ENCODE measurements at places on chromosomes 2 and 18.
A peak's percentile ranks its signal among the peaks of the same experiment; 100 is the strongest.

DNA sequence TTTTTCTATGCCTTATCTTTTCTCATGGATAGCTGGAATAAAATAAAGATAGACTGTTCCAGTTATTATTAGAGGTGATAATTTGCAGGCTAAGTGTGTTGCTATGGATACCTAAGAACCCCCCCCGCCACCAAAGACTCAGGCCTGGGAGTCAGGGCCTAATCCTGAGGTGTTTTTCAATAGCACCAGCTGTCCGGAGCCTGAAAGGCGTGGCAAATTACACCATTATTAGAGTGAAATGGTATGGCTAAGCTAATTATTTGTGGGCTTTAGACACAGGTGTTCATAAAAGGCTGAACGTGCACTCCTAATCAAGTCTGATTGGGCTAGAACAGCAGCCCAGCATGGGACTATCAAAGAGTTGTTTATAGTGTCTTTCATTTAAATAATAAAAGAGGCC is 293.2 kb upstream of the DCC start:
- DNase-seq, result no peak

- DNase-seq, result no peak
These were observed 10.1 kb downstream of the EXOC6B start for GRCh38 chr2:72815655-72816278.

- DNase-seq, result no peak
These were observed 1251.6 kb upstream of the ZEB2 start for GRCh38 chr2:145771525-145771924.

- peak; percentile 55 for DNase-seq
These were observed 55.1 kb downstream of the TNS1 start for GRCh38 chr2:217947383-217948350.

DNA sequence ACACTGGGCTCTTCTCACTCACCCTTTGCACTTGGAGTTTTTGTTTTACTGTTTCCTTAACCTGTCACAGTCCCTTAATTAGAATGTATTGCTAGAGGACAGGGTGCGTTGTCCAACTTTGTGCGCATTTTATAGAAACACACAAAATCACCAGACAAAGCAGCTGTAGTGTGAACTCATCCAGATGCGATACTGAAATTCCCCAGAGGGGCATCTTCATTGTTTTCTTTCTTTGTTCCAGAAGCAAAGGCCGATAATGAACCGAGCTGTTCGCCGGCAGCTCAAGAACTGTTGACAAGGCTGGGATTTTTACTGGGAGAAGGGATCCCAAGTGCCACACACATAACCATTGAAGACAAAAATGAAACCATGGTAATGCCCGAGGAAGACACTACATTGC is 137.6 kb downstream of the WDSUB1 start:
- DNase-seq, result no peak
